NCI-H2081 treated with DMSO at 0.1 percent for 48 hours (cell line): ENCODE measurements at places on chromosomes 1 and 21.

GRCh38 chr1:53160924-53161378, 18.5 kb upstream of the SLC1A7 start:
- no peak for DNase-seq

DNA sequence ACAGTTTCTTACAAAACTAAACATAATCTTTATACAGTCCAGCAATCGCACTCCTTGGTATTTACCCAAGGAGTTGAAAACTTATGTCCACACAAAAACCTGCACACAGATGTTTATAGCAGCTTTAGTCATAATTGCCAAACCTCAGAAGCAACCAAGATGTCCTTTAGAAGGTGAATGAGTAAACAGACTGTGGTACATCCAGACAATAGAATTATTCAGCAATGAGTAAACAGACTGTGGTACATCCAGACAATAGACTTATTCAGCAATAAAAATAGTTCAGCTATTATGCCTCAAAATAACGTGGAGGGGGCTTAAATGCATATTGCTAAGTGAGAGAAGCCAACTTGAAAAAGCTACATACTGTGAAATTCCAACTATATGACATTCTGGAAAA, 87.0 kb upstream of the GALNT2 start:
- DNase-seq = no peak

GRCh38 chr1:18387307-18387706, 93.4 kb upstream of the KLHDC7A start:
- DNase-seq = no peak

DNA sequence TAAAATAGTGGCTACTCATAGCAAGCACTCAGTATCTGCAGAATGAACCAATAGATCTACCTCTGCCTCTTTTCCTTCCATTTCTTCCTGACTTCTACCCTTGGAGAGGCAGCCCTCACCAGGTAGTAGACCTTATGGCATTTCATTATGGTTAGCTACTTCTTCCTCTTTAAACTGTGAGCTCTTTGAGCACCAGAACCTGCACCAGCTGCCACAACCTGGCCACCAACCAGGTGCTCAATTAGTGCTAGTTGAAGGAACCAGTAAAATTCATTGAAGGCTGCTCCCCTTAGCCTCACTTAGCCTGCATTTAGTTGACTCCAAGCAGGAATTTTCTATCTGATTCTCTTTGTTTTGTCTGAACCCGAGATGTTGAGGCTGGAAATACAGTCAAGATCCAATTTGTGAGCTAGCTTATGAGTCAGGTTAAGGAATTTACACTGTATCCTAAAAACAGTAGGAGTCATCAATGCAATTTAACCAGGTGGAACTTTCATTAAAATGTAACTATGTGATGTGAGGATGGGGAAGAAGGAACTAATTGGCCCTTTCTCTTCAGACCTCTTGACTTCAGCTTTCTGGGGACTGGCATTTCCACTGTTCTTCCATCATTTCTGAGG, 81.5 kb upstream of the UBE2U start:
- no peak for DNase-seq

DNA sequence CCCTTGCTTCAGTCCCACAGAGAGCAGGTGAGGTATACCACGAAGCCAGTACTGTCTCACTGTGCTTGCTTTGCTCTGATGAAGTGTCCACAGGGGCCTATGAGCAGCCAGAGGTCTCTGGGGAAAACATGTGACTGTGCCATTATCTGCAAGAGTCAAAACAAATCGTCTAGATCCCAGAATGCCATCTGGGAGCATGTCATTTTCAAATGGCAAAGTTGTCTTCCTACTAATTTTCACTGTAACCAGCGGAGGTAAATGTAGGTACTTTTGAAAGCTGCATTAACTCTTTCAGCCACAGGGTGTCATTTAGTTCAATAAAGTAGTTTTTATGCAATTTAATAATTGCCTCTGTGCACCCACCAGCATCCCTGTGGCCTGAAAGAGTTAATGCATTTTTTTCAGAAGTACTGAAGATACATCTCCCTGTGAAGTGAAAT, 173.6 kb upstream of the SGIP1 start:
- DNase-seq = no peak

- DNase-seq = no peak
These were observed 49.3 kb upstream of the POU2F1 start for GRCh38 chr1:167171286-167171929.

- DNase-seq = no peak
These were observed 32.5 kb upstream of the RGS4 start for GRCh38 chr1:163036671-163037070.

DNA sequence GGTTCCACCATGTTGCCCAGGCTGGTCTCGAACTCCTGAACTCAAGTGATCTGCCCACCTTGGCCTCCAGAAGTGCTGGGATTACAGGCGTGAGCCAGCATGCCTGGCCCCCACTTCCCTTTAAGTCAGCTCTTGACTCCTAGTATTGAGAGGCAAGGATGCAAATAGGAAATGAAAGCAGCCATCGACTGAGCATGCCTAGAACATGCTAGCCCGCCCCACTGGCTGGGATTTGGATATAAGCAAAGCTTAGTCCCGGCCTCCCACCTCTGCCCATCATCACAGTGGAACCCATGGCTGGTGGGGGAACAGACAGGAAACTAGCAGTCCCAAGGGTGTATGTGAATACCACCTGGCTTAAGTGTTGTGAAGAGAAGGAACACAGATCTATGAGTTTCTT, 10.5 kb downstream of the C1orf167 start:
- no peak for DNase-seq

DNA sequence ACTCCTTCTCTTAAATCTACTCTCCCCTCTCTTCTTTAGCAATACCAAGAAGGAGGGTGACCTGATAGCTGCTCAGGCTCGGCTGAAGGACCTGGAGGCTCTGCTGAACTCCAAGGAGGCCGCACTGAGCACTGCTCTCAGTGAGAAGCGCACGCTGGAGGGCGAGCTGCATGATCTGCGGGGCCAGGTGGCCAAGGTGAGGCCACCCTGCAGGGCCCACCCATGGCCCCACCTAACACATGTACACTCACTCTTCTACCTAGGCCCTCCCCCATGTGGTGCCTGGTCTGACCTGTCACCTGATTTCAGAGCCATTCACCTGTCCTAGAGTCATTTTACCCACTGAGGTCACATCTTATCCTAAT, 16.0 kb downstream of the LMNA start:
- no peak for DNase-seq

GRCh38 chr21:37459575-37459974, 93.0 kb downstream of the DYRK1A start:
- DNase-seq = no peak

GRCh38 chr1:59486615-59487014, 189.7 kb downstream of the FGGY start:
- DNase-seq = no peak

DNA sequence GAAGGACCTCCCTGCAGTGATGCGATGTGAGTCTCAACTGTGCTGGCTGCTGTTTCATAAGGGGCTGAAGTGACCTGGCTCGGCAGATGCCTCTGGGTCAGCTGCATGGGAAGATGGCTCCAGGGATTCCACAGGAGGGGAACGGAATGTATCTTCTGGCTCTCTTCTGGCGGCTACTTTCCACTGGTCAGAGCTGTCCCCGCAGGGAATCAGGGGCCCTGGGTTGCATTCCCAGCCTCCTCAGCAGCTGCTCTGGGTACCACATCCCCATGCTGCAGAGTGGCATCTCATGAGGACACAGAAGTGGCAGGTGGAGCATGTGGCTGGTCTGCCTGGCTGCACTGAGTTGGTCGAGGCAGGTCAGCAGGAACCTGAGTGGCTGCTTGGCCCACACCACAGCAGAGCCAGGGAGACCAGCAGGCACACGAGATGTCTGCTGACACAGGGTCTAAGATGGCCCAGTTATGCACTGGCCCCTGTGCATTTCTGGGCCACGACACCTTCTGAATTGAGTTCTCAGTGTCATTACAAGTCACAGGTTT, 42.8 kb downstream of the POFUT2 start:
- DNase-seq = no peak

DNA sequence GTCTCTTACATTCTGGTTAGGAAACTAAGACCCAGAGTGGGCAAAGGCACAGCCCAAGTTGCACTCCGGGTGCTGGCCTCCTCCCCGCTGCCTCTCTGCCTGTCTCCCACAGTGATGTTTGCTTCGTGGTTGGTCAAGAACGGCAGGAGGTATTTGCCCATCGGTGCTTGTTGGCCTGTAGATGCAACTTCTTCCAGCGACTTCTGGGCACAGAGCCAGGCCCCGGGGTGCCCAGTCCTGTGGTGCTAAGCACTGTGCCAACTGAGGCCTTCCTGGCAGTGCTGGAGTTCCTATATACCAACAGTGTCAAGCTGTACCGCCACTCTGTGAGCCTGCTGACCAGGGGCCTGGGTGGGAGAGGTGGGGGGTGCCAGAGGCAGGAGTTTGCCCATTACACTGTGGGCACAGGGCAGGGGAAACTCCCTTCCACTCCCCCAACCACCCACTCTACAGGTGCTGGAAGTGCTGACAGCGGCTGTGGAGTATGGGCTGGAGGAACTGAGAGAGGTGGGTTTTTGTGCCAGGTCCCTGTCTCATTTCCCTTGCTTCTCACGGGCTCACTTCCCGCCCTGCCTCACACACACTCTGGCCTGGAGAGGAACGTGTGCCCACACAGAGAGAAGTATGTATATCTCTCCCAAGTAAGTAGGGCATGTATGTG, 1.9 kb downstream of the BTBD19 start:
- no peak for DNase-seq

GRCh38 chr1:93549811-93550210, 101.9 kb downstream of the FNBP1L start:
- DNase-seq = no peak

DNA sequence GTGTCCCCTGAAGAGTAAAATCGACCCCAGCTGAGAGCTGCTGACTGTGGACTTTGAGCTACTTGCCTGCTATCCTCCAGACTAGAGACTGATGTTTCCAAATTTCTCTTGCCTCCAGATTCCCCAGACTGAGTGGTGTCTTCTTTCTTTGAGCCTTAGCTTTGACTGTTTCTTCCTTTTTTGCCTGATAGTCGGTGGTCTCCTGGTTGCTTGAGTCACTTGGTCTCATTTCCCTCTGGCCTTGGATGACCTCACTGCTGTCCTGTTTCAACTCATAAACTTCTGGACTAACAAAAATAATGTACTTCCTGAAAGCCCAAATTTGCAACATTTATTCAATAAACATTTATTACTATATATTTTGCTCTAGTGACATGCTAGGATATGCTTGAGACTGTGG, 52.9 kb upstream of the DIPK1A start:
- no peak for DNase-seq

- DNase-seq = no peak
These were observed 434 bp downstream of the EVA1B start for GRCh38 chr1:36322786-36323635.

- DNase-seq = no peak
These were observed at the start of gene ST7L for GRCh38 chr1:112618721-112619517. ST7L (minus strand) TSS chr1:112619141; CDS start chr1:112619113, 28 bp downstream.

- DNase-seq = no peak
These were observed 55.9 kb downstream of the NEK7 start for GRCh38 chr1:198212675-198213074.

DNA sequence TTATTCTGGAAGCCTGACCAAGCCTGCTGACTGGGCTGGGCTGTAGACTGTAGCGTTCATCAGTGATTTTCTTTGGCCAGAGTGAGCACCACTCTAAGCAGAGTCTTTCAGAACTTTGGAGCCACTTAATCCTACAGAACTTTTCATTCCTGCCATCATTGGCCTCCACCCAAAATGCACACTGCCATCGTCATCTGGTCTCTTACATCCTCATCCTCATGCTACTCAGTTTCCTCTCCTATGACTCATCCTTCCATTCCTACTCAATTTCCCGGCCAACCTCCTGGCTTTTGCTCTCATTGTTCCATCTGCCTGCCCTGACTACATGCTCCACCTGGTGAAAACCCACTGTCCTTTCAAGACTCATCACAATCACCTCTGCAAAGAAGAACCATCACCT, 233.8 kb upstream of the USP25 start:
- no peak for DNase-seq

GRCh38 chr1:110816945-110817344, 56.0 kb upstream of the CD53 start:
- no peak for DNase-seq

DNA sequence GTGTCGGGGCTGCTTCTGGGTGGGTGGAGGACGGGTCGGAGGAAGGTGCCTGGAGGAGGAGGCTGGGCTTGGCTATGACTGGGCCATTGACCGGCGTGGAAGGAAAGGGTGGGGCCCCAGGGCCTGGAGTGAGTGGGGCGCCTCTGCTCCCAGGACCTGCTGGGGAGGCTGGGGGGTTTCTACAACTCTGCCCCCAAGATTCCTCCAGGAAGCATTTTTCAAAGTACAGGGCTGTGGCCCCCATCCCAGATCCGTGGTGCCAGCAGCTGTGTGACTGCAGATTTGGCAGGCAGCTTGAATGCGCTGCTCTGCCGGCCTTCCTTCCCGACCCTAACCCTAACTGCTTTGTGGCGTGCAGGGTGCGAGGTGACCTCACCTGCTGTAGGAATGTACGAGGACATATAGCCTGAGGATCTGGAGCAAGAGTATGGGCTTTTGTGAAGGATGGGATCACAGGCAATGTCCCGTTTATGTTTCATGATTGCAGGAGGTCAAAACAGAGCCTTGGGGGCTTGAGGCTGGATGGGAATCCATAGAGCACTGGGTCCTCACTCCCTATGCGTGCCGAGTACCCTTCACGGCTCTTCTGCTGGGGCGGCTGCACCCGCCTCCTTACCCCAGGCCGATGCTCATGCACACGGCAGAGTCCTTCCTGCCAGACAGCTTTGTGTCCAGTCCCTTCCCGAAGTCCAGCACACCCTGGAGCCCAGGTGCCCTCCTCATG, 24.7 kb downstream of the TRPM2 start:
- DNase-seq = no peak

GRCh38 chr1:210490781-210491180, 162.1 kb downstream of the HHAT start:
- no peak for DNase-seq

DNA sequence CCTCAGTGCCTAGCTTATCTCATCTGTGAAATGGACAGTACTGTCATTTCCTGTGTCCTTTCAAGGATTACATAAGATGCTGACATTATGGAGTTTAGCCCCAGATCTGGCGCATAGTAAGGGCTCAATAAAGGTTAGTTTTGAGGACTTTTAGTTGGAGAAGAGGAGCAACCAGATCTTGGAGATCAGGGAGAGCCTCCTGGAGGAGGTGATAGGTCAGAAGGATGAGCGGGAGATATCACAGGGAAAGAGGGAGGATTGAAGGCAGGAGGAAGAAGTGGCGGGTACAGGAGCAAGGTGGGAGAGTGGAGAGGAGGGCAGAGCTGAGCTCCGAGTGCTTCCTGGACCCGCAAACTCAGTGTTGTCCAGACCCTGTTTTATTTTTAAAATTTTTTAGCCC, 17.5 kb downstream of the SLC66A1 start:
- DNase-seq = no peak

GRCh38 chr1:1862905-1863547, 27.9 kb downstream of the GNB1 start:
- DNase-seq = no peak
